Activated CD4-positive, CD25-positive, alpha-beta regulatory T cell treated with anti-CD3 and anti-CD28 coated beads, Interleukin-2, amount 50 U/mL, for 72 hours (primary cell): ENCODE measurements at places on chromosomes 7 and 10.

- DNase-seq, result peak; percentile 34
Observed at GRCh38 chr7:6271694-6272440, 557 bp downstream of the CYTH3 start.

GRCh38 chr10:74981831-74982633 is 129.4 kb upstream of the SAMD8 start:
- DNase-seq, result no peak

DNA sequence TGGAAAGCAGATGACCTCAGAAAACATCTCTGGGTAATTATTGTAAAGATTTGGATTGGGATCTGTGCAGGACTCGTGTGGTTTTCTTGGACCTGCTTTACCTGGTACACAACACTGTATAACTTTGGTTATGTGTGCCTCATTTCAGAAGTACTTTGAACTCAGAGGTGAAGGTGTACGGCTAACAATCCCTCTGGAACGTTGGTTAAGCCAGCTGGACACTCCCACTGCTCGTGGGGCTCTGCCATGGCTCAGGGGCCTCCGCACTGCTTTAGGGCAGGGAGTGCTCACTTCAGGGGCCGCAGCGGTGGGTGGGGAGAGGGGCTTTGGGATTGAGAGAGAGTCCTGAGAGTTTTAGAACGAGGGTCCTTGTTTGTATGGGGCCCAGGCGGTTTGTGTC is 13.5 kb downstream of the DYNC2I1 start:
- DNase-seq, result no peak

DNA sequence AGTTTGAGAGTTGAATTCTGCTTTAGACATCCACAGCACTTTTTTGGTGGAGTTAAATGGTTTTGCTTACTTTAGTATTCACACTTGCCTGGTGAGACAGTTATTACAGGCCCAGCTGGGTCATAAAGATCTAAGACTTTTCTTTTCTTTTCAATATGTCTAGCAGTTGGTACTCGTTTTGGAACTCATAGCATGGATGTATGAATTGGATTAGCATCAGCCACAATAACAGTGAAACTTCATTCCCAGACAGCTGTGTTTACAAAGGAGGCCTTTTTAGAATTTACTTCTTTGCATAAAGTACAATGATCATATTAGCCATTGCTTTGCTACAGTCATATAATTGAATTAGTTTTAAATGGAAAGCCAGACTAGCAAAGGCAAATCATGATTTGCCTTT is 168.4 kb upstream of the DKK1 start:
- DNase-seq, result no peak

DNA sequence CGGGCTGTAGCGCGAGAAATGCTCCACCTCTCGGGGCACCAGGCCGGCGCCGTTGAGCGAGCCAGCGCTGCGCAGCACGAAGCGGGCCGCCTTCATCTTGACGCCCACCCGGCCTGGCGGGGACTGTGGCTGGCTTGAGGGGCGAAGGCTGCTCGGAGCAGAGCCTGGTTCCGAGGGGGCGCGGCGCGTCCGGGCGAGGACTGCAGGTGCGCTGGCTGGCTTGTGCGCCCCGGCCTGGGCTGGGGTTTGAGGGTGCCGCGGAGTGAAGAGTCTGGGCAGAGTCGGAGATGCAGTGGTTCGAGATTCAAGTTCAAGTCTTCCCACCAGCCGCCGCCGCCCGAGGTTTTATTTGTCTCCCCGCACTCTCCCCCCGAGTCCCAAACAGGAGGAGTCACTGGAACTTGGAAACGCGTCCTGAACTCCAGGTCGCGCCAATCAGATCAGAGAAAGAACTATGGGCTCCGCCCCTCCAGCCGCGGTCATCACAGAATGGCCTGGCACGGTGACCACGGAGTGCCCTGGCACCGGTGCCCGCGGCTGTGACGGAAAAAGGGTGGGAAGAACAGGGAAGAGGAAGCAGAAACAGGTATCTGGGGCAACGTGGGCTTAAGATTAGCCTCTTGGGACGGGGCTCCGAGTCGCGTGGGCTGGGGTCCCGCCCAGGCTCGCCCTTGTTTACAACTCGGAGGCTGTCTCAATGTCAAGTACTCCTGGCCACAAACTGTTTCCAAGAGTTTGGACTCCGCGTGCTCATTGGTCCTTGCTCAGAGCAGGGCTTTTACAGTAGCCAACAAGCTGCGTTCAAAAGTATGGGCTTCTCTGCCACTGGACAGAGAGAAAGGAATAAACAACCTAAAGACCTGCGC is at the start of gene PDK4:
TSS of gene PDK4 (minus strand) at position 319 of the 866 bp plus-strand sequence. CDS start at position 96, 223 bp downstream.
- no peak for DNase-seq
